GM18507 (cell line): ENCODE measurements at places on chromosomes 2 and 18.

- no peak for DNase-seq
These were observed 244.8 kb downstream of the TWIST2 start for GRCh38 chr2:239092571-239093294.

DNA sequence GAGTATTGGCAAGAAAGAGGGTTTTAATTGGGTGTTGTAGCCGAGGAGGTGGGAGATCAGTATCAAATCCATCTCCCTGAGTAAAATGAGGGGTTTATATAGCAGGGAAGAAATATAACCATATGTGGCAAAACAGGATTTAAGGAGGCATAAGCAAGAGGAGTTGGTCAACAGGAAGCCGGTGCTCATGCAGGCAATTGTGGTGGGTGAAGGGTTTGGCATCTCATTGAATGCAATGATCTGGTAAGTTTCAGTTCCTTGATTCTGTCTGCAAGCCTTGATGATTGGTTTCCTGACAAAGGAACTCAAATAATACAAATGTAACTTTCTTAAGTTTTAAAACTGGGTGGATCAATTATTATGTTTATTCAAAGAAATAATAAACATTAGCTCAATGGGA lies 564.4 kb upstream of the LINC00305 start:
- DNase-seq, result no peak

DNA sequence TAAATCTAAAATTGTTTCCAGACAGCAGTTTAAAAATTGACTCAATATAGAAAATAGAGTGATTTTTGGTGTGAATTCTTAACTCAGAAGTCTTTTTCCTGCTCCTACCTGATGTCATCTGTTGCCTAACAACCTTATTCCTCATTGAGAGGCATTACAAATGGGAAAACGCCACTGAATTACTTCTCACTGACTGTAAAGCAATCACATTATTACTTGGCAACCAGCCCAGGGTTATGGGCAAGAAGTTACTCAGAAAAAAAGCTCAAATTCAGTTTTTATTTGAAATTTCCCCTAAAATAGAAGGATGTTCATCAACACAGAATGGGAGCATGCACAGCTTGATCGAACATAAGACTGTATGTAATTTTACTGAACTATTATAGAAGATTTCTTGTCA lies 201.8 kb upstream of the GULP1 start:
- no peak for DNase-seq

- DNase-seq, result no peak
These were observed 11.3 kb upstream of the GBX2 start for GRCh38 chr2:236179236-236180075.
